A549 (cell line): ENCODE measurements at places on chromosomes 1 and 21.

GRCh38 chr1:94806441-94806871, 13.7 kb upstream of the SLC44A3 start:
- no peak for DNase-seq

- no peak for DNase-seq
These were observed 21.3 kb upstream of the PKP1 start for GRCh38 chr1:201261771-201262547.

DNA sequence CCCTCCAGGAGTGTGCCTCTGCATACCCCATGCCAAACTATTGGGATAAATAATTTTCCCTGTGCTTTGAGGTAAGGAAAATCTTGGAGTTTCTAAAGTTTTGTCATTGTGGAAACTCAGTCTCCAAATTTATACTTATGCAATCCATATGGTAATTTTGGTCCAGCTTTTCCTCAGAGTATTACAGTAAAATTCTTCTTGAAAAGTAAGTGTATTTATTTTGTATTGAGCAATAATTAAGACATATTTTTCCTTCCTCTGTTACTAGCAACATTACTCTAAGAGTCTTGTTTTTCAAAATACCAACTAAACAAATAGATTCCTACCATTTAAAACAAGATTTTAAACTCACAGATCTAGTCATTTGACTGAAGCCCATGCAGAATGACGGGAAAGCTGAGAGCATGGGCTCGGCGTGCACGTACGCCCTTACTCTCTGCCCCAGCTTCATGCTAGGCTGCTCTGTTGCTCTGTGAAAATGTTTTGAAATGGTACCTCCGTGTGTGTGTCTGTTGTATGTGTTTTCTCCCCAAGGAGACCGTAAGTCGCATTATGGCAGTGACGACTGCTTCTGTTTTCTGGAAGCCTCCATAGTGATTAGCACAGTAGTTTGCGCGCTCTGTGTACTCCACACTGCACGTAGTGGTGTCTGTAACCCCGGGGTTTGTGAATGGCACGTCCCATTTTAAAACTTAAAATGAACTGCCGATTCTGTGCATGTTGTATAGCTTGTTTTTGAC, 165.3 kb downstream of the SDCCAG8 start:
- DNase-seq: no peak

- DNase-seq: no peak
These were observed 21.9 kb upstream of the EPS8L3 start for GRCh38 chr1:109785446-109786111.

- DNase-seq: no peak
These were observed 115.7 kb upstream of the HIVEP3 start for GRCh38 chr1:42034426-42034825.

- no peak for DNase-seq
These were observed 106.7 kb downstream of the LEPR start for GRCh38 chr1:65527190-65527589.

DNA sequence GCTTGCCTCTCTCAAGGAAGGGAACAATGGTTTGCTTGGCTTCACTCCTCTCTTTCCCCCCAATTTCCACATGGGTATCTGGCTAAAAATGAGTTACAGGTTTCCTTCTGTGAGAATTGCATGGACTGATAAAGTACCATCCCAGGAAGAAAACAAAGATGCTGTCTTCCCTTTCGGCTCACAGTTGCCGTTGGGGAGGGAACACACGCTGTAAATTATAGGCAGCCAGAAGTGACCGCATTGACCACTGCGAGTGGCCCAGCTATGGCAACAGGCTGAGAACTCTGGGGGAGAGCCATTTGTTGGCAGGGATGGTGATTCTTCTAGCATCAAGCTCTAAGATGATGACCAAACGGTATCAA, 2.9 kb downstream of the RUNX1 start:
- no peak for DNase-seq

DNA sequence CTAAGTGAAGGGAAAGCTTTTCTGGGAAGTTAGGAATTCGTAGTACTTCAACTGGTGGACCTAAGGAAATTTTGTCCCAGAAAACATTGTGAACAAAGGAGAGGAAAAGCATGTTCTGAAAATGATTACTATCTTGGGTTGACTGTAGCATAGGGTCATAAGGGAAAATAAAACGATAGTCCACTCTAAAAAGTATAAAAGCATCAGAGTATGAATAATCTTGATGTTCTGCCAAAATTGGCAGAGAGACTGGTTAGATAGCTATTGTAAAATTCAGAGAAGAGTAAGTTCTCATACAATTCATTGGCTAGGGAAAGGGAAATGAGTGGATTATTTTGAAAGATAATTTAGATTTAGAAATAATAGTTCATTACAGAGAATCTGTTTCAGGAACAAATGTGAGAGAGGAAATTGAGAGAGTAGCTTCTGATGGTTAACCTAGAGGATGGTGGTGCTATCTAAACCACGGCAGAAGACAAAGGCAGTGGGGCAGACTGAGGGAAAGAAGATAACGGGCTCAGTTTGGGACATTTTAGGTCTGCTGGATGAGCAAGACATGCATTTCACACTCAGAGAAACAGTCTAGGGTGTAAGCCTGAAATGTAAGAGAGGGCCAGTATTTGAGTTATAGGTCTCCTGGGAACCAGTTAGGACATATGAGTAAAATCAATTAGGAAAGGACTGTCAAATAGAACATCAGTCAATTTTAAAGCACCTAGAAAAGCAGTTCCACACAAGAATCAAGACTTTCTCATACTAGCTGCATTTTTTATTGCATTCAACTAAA, 799.3 kb upstream of the CXADR start:
- no peak for DNase-seq

DNA sequence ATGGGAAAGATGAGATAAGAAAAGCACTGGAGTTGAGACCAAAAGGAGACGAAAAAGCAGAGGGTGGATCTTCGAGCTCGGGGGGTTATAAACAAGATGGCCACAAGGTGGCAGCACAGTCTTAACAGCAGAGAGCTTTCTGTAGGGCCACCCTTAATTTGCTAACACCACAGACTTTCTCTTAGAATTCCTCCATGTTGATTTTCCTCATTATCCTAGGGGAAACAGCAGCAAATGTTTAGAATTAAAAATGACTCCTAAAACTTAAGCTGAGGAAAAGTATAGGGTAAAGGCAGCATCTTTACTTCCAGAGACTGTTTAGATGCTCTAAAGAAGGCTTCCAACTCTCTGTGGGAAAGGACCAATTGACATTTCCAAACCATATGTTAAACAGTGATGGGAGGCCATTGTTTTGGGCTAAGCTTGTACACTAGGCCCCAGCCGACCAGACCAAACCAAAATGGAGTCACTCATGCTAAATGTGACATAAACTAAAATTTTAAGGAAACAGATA, 2.5 kb upstream of the APOBEC4 start:
- DNase-seq: peak; percentile 79

DNA sequence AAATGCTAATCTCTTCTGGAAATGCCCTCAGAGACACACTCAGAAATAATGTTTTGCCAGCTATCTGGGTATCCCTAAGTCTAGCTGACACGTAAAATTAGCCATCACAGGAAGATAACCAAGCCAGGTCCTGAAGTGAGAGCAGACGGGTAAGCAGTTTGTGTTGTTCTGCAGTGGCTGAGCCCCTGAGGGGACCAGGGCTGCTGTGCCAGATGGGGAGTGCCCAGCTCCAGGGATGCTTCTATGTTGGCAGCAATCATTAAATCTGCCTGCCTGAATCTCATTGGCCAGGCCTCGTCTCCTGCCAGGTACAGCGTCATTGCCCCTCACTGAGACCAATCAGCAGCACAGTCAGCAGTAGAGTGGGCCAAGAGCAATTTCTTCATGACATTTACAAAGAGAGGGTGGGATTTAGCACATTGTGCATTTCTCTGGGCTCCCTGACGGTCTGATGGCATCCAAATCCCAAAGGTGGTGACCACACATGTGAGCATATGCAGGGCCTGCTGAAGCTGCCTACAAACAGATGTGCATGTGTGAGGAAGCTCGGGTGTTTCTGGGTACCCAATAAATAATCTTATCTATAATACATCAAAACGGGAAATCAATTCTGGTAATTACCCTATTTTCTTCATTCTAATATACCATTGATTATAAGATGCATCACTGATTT, 58.7 kb upstream of the LRRN2 start:
- no peak for DNase-seq

GRCh38 chr1:212507369-212507768, 74.6 kb downstream of the NENF start:
- no peak for DNase-seq

DNA sequence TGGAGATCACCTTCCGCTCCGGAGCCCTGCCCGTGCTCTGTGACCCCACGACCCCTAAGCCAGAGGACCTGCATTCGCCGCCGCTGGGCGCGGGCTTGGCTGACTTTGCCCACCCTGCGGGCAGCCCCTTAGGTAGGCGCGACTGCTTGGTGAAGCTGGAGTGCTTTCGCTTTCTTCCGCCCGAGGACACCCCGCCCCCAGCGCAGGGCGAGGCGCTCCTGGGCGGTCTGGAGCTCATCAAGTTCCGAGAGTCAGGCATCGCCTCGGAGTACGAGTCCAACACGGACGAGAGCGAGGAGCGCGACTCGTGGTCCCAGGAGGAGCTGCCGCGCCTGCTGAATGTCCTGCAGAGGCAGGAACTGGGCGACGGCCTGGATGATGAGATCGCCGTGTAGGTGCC, 9.6 kb downstream of the SPATA46 start:
- no peak for DNase-seq

- DNase-seq: no peak
These were observed 465.2 kb downstream of the USP25 start for GRCh38 chr21:16194788-16195537.

DNA sequence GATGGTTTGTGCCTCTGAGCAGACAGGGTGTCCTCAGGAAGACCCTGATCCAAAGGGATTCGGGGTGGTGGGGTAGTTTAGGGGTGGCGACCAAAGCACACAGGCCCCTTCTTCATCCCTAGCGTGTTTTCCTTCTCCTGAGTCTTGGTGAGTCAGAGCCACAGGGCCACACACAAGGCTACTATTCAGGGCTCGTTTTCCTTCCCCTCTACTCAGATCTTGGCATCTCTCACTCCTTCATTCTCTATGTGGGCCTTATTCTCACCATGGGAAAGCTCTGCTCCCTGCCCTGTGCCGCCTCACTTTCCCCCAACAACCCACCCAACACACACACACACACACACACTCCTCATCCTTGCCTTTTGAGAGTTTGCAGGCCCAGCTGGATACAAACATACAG, 43.6 kb upstream of the WNT2B start:
- no peak for DNase-seq

- peak; percentile 80 for DNase-seq
These were observed 113.5 kb downstream of the MAP3K21 start for GRCh38 chr1:233440951-233441401.

DNA sequence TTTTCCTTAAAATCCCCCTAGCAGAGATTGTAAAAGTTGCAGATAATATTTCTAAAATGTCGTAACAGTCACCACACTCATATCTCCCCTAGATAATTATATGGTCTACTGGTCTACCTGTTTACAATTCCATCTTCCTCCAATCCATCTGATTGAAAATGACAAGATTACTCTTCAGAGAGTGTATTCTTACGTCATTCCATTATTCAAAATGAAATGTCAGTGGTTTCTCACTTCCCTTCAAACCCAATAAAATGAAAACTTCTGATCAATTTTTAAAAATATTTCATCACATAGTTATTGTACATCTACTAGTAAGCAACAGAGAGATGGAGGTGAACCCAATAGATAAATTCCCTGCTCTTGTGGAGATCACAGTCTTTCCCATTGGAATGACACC, 202.2 kb upstream of the C8B start:
- no peak for DNase-seq

- DNase-seq: no peak
These were observed 18.7 kb downstream of the EXOSC10 start for GRCh38 chr1:11080931-11081330.

- no peak for DNase-seq
These were observed 88.4 kb upstream of the C1orf174 start for GRCh38 chr1:3988431-3988830.
